Osteoblast (primary cell): ENCODE measurements at places on chromosomes 5 and 9. TPM values are rescaled to one million over a fixed set of nuclear protein-coding genes. Genes with fewer than 3 reads are reported as not detected.

The CTXN3 gene
- not detected in 2 replicates for total RNA-seq

GRCh38 chr5:51404255-51404654 is 21.0 kb downstream of the ISL1 start:
- H3K36me3 ChIP-seq = no peaks in the 10 kb centered on the region
- H3K27ac ChIP-seq = no peak overlapping the region
- no peaks in the 10 kb centered on the region for H3K4me1 ChIP-seq
- DNase-seq = no peak

The NME5 gene
- 5.9 and 6.5 TPM in 2 replicates for total RNA-seq

The PRR16 gene
- 30.4 and 36.2 TPM in 2 replicates for total RNA-seq

The CDKN2A gene
- total RNA-seq = 32.1 and 37.6 TPM in 2 replicates

GRCh38 chr9:8133606-8134005 is 334.0 kb upstream of the DMAC1 start:
- no peaks in the 10 kb centered on the region for H3K36me3 ChIP-seq
- no peak overlapping the region for H3K4me3 ChIP-seq
- no peak for DNase-seq
- H3K4me1 ChIP-seq = no peaks in the 10 kb centered on the region
